ENCODE measurements at places on chromosomes 6 and 20.

DNA sequence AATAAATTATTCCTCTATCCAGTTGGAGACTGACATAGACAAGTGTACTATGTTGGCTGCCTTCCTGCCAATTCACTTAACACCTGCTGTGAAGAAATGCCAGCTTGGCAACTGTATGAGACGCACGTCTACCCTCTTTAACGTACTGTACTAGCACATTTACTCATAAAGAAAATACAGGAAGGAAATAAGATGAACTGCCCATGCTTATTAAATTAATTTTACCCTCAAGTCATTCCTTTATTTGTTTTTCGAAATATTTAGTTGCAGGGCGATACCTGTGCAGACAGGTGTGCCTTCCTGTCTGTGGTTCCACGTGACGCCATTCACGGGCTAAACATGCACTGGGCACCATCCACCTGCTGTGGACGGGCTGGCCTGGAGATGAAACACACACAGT lies 52.0 kb downstream of the PSMG4 start:
- DNase-seq = no peak

- DNase-seq = no peak
These were observed 1.1 kb upstream of the PRELID3B start for GRCh38 chr20:59043698-59044097.

DNA sequence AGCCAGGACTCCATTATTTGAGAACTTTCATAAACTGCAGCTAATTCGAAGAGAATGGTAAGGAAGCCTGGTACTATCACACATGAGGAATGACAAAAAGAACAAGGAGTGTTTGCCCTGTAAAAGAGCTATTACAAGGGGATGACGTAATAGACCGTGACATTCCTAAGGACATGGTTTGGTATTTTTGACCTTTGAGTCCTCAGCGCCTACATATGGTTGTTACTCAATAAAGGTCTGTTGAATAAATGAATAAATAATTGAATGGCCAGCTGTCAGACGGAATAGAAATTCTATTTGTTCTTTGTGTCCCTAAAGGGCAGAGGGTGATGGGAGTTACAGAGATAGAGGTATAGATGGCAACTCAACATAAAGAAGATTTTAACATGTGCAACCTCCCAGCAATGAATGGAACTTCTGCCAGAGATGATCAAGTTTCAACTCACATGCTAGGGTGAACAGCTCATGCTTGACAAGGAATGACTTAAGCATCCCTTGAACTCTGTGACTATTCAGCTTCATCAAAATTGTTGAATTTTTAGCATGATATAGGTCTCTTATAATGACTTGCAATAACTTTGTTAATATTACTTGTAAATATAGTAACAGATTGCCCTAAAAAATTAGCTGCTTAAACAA lies 115.4 kb downstream of the TENT5A start:
- no peak for DNase-seq

GRCh38 chr6:157374889-157375443 lies 6.0 kb upstream of the ZDHHC14 start:
- DNase-seq = peak; percentile 15

GRCh38 chr6:160355001-160355400 lies 6.8 kb downstream of the SLC22A3 start:
- peak; percentile 5 for DNase-seq

GRCh38 chr20:63941282-63942081 lies 14.7 kb downstream of the UCKL1 start:
- DNase-seq = no peak

DNA sequence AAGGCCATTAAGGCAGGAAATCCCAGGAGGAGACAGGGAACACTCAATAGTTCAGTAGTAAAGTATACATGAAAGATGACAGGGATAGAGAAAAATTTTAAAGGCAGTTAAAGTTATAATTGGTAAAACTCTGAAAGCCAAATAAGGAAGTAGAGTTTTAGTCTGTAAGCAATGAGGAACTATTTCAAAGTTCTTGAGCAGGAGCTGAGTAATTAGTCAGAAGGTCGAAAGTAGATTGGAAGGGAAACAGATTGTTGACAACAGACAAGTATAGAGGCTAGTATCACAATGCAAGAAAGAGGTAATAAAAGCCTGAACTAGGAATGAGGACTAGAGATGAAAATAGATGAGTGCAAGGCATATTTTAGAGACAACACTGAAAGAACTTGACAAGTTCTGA lies 150.3 kb downstream of the CDK19 start:
- peak; percentile 36 for DNase-seq

- DNase-seq = no peak
These were observed 4.5 kb upstream of the PLAGL1 start for GRCh38 chr6:144012534-144012933.

- peak; percentile 62 for DNase-seq
These were observed 72.4 kb upstream of the BTBD3 start for GRCh38 chr20:11845340-11845739.

GRCh38 chr6:36018339-36018738 lies 6.1 kb downstream of the SLC26A8 start:
- no peak for DNase-seq

GRCh38 chr20:44392776-44393607 lies 37.5 kb downstream of the HNF4A start:
- DNase-seq = no peak

GRCh38 chr20:44805979-44806620 lies 4.2 kb downstream of the RIMS4 start:
- DNase-seq = peak; percentile 34

- no peak for DNase-seq
These were observed 1286.2 kb upstream of the EYS start for GRCh38 chr6:66993272-66993671.

- DNase-seq = no peak
These were observed 193.2 kb upstream of the MYLIP start for GRCh38 chr6:15935661-15936060.

DNA sequence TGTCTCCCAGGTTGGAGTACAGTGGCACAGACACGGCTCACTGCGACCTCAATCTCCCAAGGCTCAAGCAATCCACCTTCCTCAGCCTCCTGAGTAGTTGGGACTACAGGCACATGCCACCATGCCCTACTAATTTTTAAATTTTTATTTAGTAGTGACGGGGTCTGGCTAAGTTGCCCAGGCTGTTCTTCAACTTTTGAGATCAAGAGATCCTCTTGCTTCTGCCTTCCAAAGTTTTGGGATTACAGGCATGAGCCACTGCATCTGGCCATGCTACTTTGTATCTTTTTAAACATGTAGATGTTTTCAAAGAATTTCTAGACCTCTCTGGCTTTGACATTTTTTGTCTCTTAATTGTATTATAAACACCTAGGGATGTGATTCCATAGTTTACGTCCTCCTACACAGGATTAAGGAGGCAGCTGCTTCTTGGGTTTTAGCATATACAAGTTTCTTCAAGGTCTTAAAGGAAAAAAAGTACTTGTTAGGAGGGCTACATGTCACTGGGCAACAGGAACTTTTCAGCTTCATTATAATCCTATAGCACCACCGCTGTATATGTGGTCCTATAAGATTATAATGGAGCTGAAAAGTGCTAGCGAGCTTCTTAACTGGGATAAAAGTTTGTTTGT lies 1.3 kb downstream of the ADAT2 start:
- DNase-seq = no peak

DNA sequence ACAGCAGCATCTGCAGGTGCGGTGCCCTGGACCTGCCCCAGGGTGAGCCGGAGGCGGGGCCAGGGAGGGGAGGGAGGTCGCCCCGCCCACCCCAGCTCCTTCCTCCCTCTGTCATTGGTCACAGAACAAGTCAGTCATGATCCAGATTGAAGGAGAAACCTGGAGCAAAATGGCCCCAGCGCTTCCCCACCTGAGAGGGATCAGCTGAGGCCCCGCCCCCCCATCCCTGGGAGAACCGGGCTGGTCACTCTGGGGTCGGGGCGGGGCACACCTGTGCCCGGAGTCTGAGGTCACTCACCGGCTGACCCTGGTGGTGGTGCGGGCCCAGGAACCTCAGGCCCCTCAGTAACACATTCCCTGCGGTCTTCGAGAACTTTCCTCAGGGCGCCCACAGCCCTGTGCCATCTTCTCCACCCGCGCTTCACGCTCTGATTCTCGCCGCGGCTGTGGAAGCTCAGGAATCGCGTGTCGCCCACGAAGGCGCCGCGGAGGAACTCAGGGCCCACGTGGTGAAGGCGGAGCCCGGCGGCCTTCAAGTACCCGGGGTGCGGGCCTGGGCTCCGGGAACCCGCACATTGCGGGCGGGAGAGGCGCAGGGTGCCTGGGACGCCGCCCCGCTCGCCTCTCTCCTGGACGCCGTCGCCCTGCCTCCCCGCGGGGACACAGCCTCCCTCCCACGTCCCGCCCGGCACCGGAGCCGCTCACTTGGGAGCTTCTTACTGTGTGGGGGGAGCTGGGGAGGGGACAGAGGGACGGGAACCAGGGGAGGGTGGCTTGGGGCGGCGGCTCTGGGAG lies 36.4 kb upstream of the HLA-C start:
- DNase-seq = no peak

DNA sequence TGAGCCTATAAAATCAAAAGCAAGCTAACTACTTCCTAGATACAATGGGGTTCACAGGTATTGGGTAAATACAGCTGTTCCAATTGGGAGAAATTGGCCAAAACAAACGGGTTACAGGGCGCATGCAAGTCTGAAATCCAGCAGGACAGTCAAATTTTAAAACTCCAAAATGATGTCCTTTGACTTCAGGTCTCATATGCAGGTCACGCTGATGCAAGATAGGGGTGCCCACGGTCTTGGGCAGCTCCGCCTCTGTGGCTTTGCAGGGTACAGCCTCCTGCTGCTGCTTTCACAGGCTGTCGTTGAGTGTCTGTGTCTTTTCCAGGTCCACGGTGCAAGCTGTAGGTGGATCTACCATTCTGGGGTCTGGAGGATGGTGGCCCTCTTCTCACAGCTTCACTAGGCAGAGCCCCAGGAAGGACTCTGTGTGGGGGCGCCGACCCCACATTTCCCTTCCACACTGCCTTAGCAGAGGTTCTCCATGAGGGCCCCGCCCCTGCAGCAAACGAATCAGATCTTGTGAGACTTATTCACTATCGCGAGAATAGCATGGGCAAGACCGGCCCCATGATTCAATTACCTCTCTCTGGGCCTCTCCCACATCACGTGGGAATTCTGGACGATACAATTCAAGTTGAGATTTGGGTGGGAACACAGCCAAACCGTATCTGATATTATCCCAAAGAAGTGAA lies 11.9 kb upstream of the SMIM29 start:
- DNase-seq = no peak

GRCh38 chr6:142369266-142369665 lies 67.5 kb downstream of the ADGRG6 start:
- DNase-seq = no peak

GRCh38 chr20:49571553-49571835 lies 3.6 kb upstream of the PTGIS start:
- no peak for DNase-seq

GRCh38 chr20:16129411-16129810 lies 443.8 kb downstream of the KIF16B start:
- no peak for DNase-seq

DNA sequence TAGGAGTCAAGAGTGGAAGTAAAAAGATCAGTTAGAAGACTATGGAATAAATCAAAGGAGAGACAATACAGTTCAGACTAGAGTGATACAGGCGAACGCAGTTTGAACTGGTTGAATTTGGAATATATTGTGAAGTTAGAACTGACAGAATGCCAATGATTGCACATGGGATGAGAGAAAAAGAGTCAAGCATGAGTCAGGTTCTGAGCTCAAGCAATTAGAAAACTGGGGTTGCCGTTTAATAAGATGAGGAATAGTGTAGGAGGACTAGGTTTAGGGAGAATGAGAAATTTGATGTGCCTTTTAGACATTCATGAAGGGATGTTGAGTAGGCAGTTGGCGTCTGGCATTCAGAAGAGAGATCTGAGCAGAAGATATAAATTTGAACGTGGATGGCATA lies 8.0 kb downstream of the RNF217 start:
- no peak for DNase-seq

Measured in fibroblast of upper back skin (primary cell).